Mammary epithelial cell (primary cell): ENCODE measurements at places on chromosomes 1 and 21. TPM values are rescaled to one million over a fixed set of nuclear protein-coding genes. Genes with fewer than 3 reads are reported as not detected.

The GJA4 gene
- total RNA-seq = not detected

The APOBEC4 gene
- not detected for total RNA-seq

The IL10 gene
- not detected in 2 replicates for total RNA-seq

The RBM34 gene
- 44.8 TPM for total RNA-seq

The SLC44A3 gene
- total RNA-seq = 4.4 and 6.4 TPM in 2 replicates

The CYP4B1 gene
- 0.17 TPM for total RNA-seq

The SMYD3 gene
- 23.5 and 31.7 TPM in 2 replicates for total RNA-seq

DNA sequence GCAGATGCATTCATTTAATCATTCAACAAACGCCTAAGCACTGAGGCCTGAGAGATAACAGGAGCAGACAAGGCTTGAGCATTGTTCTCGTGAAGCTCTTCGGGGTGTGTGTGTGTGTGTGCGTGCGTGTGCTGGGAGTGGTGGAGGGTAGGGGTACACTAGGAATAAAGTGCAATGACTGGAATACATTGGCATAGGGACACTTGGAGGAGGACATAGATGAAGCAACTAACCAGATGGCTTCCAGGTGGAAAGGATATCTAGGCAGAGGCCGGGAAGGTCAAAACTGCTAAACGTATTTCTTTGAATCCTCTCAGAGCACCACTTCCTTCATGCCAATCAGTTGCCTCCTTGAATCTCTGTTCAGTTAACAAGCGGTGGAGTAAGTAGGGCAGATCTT is 92.6 kb downstream of the TPR start:
- no peak for DNase-seq

DNA sequence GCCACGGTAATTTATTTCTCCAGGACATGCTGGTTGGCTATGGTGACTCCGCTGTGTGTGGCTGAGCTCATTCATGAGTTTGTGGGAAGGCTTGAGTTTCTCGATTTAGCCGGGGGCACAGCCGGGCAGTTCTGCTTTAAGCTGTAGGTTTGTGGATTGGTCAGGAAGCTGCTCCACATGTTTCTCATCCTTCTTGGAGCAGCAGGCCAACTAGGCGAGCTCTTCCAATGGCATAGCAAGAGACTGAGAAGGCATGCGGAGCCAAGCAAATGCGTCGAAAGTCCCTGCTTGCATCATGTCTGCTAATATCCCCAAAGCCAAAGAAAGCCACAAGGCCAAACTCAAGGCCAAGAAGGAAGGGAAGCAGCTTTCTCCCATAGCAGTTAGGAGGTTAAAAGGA is 71.6 kb upstream of the GREM2 start:
- no peak for DNase-seq

- no peak for DNase-seq
Observed at GRCh38 chr1:20538760-20539551, 13.4 kb upstream of the FAM43B start.

GRCh38 chr1:55718758-55719671 is 503.9 kb upstream of the USP24 start:
- peak; percentile 84 for DNase-seq

DNA sequence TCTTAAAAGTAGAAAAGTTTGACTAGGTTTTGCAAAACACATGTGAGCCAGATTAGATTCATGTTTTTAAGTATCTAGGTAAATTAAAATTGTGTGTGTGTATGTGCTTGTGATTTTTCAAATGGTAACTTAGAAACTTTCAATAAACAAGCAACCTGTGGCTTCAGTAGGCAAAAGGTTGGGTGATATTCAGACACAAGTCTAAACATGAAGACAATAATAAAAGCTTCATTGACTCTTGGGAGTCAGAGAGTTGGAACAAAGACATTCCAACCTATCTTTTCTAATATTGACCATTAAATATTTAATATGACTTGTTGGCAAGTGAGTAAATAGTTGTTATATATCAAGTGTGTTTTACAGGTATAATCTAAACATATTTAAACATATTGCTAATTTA is 1049.6 kb upstream of the ADGRL4 start:
- peak; percentile 69 for DNase-seq

- DNase-seq = peak; percentile 27
Observed at GRCh38 chr1:158180741-158181576, at the start of gene CD1D. Gene CD1D, plus strand, starts transcription at chr1:158180895. Its CDS starts 207 bp downstream, at chr1:158181102.

DNA sequence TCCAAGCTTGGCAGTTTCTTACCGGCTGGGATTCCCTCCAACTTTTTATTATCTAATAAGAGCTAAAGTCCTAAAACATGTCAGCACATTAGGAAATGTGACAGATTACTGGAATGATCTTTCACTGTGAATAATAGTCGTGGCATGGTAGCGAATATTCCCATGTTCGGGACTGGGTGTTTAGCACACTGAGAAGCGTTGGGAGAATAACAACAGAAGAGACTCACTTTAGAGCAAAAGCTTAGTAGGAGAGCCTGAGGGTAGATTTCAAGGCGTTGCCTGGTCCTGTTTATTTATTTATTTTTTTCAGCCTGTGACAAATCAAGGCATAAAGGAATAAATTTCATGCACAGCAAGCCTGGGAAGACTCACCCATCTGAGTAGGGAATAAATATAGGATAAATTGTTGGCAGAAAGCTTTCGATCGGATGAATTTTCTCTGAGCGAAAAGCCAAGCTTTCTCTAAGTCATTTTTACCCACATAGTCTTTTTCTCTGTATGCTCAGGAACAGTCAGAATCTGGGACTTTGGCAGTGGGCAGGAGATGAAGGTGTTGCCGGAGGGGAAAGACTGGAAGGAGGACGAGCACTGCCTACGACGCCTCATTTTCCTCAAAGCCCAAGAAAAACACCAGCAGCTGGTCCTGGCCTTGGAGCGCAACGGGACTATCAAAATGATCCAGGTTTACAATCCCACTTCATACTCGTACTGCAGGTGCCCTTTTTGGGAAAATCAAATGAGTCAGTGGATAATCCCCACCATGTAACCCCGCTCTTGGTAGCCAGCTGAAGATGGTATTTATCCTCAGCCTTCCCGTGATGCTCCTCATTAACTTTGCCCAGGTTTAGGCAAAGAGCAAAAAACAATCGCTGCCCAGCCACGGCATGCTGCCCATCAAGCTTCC is 97.2 kb downstream of the WDR64 start:
- peak; percentile 48 for DNase-seq

DNA sequence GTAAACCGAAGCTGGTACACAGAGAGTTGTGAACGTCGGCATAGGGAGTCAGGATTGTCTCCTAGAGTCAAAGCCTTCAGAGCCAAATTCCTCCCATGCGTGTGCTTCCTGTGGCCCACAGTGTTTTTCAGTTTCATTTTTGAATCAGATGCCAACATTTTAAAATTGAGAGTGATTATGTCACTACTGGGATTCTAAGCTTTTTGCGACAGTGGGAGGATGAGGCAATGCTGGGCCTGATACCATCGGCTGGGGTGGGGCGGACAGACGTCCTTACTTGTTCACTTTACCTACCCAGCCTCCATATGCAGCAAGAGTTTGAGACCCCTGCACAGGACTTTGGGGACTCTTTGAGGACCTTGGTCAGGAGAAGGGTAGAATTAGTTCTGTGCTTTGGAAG is 1.3 kb upstream of the KLHDC7A start:
- no peak for DNase-seq

- DNase-seq = no peak
Observed at GRCh38 chr21:42847726-42848125, 31.6 kb downstream of the WDR4 start.

DNA sequence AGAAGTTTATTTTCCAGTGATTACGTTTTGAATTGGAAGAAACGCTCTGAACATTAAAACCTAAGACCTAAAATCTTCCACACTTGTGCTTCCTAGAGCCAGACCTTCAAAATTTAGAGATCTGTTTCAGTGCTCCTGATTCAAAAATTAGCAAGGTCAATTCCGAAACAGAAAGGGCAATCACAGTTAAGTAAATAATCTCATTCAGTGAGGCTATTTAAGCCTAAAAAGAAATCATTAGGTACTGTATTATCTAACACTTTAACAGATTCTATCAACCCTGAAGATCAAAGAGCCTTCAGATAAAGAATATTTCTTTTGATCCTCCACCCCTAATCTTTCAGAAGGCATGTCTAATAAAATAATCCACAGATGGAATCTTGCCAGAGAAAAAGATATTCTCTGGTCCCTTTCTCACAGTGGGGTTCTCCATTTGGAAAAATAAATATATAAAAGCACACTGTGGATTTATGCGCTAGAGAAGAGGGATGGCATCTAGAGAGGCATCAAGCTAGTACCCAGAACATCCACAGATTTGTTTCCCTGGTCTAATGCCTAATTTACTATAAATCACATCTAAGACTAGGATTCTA is 54.4 kb downstream of the ZZZ3 start:
- no peak for DNase-seq

DNA sequence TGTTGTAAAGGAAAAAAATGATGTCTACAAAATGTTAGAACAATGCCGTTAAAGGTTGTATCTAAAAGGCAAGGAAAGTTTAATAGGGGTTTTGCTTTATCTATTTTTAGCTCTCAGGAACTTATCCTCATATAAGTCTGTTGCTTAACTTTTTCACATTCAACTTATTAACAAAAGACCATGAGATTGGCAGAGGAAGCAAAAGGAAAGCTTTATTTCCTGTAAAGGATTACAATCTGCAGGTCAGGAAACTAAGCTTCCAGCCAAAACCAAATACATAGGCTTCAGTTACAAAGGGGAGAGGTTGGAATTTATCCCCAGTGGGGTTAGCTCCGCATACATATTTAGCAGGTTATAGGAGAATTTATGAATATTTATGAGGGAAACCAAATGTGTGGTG is 58.7 kb upstream of the KIAA1614 start:
- no peak for DNase-seq
